ENCODE measurements at places on chromosomes 3 and 15. TPM values are rescaled to one million over a fixed set of nuclear protein-coding genes. Genes with fewer than 3 reads are reported as not detected.
A peak's percentile ranks its signal among the peaks of the same experiment; 100 is the strongest.

GRCh38 chr3:136270179-136270578, 20.0 kb downstream of the PCCB start:
- DNase-seq: no peak

DNA sequence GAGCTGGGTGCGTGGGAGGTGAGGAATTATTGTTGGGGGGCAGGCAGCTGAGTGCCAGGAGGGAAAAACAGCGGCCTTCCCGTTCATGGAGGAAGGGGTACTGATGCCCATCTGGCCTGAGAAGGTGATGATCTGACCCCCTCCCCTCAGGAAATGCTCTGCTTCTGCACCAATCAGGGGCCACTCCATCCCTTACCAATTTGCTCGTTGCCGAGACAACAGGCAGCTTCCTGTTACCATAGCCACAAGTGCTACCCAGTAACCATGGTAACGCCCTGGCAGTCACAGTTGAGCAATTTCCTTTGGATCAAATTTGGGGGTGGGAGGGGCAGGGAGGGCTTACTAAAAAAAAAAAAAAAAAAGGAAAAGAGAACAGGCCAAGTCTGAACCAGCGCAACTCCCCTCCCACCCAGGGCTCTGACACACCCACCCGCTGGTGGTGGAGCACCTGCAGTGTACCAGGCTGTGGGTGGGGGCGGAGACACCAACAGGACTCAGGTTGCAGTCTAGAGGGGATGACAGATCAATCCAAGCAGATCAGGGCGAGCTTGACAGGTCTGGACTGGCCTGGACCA, 13.7 kb downstream of the CELF6 start:
- no peak for DNase-seq

- DNase-seq: peak; percentile 73
These were observed at the start of gene CYFIP1 for GRCh38 chr15:22980189-22981050. TSS of gene CYFIP1 (minus strand) at chr15:22980368. CDS start at chr15:22947285, 33,083 bp downstream.

DNA sequence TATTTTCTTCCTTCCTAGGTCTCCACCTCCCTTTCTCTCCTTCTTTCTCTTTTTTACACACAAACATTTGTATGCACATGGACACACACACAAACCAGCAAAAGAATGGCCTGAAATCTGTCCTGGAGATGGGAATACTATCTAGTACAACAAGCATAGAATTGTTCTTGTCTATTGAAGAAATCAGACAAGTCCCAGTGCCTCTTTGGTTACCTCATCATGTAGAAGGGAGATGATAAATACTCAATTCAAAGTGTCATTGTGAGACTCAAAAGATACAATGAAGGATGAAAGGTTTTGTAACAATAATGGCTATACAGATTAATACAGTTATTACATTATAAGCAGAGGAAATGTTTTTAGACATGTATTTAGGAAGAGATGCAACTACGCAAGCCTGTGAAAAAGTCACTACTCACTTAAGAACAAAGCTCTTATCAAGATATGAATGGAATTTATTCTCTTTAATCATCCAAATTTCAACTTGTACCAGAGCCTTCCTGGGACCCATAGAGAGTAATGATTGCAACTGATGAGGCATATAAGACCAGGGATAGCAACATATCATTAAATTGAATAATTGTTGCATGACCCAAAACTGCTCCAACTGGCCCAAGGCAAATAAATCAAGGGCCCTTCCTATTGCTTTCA, 43.2 kb downstream of the P3H2 start:
- DNase-seq: no peak

DNA sequence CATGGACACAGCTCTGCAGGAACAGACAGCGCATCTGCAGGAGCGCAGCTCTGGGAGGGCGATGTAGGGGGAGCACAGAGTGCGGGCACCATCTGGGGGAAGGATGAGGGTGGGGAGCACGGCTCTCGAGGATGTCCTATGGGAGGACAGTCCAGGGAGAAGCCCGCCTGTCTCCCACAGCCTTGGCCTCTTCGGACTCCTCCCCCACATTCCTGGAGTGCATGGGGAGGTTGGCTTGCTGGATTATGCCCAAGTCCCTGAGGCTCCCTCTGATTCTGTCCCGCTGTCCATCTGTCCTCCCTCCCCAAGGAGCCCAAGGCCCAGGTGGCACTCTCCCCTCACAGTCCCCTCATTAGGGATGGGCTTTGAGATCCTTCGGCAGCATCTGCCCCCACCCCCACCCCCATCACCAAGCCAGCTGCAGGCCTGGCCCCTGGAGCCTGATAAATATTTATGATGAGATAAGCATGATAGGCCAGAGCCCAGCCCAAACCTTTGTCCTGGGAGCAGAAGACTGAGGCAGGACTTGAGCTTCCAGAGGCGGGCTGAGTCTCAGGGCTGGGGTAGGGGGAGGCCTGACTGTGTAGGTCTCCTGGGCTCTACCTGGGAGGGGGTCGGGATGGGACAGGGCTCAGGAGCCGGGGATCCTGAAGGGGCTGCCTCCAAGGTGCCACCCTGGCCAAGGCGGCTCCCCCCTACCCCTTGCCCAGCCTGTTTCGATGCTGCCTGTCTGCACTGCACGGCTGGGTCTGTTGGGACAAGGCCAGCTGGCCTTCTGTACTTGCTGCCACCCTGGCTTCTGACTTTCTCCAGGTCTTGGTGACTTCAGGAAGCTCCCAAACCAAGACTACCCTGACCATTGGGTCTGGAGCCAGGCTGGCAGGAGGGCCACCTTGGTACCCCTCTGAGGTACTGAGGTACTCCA, 28.6 kb upstream of the SEMA3F start:
- no peak for DNase-seq

- no peak for DNase-seq
These were observed 188.5 kb downstream of the GHSR start for GRCh38 chr3:172259726-172260248.

DNA sequence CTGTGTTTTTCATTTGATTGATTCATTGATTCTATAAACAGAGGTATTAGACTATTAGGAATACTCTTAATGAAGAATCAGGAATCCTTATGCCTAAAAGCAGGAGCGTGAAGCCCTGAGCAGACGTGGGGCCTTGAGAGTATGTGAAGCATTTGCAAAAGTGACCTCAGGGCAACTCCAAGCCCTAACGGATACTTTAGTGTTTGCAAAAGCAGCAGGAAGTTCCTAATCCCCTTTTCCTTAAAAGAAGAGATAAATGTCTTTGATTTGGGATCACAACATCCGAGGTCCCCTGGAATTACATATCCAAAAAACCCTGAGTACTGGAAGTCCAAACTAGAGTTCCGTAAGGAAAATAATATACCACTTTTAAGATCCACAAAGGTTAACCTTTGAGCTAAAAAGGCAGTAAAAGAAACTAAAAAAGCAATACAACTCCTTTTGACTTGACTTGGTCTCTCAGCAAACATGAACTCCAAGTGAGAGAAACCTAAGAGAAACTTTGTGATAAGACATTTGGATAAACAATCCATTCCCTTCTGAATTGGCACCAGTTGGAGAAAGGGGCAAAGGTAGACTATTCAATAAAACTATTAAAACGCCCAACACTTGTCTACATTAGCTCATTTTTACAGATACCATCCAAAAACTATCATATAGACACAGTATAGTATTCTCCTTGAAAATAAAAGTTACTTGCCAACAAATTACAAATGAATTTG, 27.4 kb downstream of the PRTG start:
- no peak for DNase-seq

DNA sequence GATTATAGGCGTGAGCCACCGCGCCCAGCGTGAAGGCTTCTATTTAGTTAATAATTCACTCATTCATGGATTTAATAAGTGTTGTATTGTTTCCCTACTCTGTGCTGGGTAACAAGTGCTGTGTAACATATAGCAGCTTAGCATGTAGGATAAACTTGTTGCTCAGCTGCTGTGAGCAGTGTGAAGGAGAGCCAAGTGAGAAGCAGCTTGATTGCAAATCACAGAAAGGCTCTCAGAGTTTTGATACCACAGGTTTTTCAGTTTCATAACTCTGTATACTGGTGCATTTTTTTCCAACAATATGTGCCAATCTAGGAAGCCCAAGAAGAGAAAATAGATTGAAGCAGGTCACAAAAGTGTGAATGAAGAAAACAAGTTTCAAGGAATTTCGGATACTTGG, 48.4 kb downstream of the AGTR1 start:
- DNase-seq: no peak

GRCh38 chr15:63341898-63342297, 39.7 kb downstream of the CA12 start:
- no peak for DNase-seq

The EPHB3 gene
- 25.3 TPM for total RNA-seq

DNA sequence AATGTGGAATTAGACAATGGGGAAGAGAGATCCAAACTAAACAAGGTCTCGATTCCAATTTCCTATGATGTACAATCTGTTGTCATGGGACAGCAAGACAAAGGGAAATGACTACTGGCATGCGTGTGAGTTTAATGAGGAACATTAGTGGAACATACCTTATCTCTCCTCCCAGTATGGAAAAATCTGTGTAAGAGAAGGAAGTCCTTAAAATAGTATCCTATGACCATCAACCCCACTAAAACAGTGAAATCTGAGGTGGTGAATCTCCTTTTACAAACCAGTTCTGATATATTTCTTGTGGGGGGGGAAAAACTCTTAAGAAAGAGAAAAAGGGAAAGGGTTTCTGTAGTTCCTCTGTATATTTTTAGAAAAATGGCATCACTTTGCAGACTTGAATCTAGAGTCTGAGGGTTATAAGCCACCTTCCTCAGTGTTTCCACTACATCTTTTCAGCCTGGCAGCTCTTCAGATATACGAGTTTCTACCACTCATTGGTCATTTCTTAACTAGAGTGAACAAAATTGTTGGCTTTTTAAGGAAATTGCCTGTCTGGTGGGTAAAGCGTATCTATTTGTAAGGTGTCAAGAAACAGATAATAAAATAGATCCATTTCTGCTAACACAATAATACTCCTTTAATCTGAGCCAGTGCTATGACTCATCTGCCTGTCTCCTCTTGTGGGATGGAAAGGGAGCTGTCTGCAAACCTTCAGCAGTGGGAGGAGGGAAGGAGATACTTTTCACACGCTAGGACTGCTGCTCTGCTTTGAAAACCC, 3.0 kb upstream of the TNFAIP8L3 start:
- no peak for DNase-seq

GRCh38 chr15:80588801-80589200, 106.3 kb upstream of the ABHD17C start:
- no peak for DNase-seq

The P2RY1 gene
- 1.2 TPM for total RNA-seq

The SEMA7A gene
- total RNA-seq: 0.80 TPM

- no peak for DNase-seq
These were observed 202.0 kb downstream of the UBE2E2 start for GRCh38 chr3:23405081-23405480.

DNA sequence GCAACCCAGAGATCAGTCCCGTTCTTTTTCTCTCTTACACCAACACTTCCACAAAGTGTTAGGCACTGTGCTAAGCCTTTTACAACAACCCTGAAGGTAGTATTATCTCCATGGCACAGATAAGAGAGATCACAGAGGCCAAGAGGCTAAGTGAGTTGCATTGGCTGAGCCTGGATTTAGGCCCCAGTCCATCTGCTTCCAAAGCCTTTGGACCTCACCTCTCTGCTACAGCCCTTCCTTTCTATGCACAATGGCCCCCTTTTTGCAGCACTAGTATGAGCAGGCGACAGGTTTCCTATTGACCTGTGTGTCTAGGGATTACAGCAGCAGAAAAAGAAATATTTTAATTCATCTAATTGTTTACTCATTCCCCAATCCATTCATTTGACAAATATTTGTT, 76.2 kb downstream of the CRYGS start:
- DNase-seq: no peak

- DNase-seq: no peak
These were observed 391.6 kb upstream of the PROK2 start for GRCh38 chr3:72176537-72177041.

DNA sequence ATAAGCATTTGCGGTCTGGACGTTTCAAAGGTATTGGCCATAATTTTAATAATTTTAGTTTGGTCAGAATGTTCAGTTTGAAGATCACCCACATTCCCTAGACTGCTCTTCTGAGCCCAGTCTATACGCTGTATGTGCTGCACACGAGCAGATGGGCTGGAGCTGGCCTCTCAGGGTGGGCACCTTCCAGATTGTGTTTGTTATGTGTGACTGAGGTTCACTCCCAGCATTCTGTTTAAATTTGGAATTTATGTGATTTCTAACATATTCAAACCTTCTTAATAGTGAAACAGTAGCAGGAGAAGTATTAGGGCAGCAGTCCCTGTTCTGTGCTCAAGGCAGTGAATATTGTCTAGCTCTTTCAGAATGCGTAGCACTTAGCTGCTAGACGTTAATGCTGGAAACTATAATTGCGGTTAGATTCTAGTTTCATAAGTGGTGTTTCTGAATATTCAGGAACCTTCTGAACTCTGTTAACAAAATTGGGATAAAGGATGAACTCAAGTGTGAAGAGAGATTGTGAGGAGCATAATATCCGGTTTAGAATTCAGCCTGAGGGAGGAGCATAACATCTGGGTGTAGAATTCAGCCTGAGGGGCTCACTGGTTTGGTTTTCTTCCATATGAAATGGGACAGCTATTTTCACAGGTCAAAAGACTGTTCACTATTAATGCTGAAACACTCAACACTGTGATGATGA, 68.6 kb upstream of the RPL35A start:
- no peak for DNase-seq

GRCh38 chr15:70669966-70670658, 93.2 kb downstream of the UACA start:
- no peak for DNase-seq

GRCh38 chr15:28110481-28110881, 11.4 kb upstream of the OCA2 start:
- DNase-seq: no peak

The RAB5A gene
- 97.2 TPM for total RNA-seq

DNA sequence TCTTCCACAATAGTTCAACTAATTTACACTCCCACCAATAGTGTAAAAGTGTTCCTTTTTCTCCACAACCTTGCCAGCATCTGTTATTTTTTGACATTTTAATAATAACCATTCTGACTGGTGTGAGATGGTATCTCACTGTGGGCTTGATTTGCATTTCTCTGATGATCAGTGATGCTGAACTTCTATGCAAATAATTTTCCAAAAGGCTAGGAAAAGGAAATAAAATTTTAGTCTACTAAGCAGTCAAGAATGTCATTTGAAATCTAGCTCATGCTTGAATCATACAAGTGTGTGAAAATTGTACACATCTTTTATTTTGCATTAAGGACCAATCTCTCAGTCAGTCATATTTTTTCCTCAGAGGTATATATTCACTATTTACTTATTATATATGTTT, 101.7 kb upstream of the UBP1 start:
- no peak for DNase-seq

DNA sequence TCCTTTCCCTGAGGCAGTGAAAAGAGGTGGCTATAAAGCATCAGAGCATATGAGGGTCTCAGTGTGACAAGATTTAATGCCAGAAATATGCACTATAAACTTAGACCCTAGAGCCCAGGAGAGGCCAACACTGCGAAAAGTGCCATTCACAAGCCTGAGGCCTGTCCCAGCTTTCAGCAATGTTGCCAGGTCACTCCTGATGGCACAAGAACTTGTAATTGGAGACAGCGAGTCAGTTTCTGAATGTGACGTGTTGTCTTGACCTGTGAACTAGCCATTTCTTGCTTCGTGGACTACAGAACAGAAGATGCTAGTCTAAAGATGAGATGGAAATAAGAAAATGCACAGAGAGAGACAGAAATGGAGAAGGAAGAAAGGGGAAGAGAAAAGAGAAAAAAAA, 87.9 kb downstream of the WDR72 start:
- no peak for DNase-seq

The USP4 gene
- 26.3 TPM for total RNA-seq

The C3orf52 gene
- 0.64 TPM for total RNA-seq

The ILDR1 gene
- total RNA-seq: not detected

Measured in breast epithelium (tissue), 4 donors.